ENCODE measurements at places on chromosomes 4 and X.

- no peak for DNase-seq
Measured at GRCh38 chrX:131626681-131627296, 82.9 kb downstream of the OR13H1 start.

DNA sequence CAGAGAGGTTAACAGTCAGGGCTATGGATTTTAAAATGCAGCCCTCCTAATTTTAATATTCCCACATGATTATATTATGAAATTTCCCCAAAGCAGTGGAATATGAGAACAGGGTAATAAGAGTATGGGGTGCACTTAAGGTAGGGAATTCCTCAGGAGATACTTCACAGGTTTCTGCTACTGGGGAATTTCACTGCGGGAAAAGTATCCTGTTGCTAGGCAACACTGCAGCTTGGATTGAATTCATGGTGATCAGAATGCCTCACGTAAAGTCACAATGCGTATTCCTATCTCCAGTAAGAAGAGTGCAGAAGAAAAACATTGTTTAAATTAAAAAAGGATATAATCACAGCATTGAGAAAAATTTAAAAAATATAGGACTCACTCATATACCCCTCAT lies 398.1 kb upstream of the RPS6KA3 start:
- DNase-seq, result no peak

DNA sequence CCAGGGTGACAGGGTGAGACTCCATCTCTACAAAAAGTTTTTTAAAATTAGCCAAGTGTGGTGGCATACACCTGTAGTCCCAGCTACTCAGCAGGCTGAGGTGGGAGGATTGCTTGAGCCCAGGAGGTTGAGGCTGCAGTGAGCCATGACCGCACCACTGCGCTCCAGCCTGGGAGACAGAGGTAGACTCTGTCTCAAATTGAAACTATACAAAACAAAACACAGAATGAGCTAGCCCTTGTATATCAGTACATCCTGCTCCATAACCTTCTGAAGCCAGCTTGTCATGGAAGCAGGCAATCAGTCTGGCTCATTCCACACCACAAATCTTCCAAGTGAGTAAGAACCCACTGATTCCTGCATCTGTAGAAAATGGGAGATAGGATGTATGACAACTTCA lies 49.0 kb downstream of the CD99L2 start:
- no peak for DNase-seq

DNA sequence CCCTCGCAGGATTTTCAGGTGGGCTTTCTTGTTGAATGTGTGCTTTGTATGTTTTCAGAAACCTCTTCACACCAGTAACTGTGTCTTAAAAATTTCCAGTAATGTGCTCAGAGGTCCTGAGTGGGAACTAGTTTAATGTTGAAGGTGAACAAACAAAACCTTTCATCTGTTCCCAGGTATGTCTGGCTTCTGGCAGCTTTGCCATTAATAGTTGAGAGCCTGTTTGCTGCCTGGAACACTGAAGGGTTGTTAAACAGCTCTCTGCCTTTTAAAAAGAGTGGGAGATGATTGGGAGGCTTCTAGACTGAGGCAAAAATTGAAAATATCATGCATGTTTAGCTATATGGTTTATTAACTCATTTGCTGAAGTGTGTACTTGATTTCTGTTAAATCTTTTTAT lies 161.2 kb upstream of the AGTR2 start:
- DNase-seq, result no peak

DNA sequence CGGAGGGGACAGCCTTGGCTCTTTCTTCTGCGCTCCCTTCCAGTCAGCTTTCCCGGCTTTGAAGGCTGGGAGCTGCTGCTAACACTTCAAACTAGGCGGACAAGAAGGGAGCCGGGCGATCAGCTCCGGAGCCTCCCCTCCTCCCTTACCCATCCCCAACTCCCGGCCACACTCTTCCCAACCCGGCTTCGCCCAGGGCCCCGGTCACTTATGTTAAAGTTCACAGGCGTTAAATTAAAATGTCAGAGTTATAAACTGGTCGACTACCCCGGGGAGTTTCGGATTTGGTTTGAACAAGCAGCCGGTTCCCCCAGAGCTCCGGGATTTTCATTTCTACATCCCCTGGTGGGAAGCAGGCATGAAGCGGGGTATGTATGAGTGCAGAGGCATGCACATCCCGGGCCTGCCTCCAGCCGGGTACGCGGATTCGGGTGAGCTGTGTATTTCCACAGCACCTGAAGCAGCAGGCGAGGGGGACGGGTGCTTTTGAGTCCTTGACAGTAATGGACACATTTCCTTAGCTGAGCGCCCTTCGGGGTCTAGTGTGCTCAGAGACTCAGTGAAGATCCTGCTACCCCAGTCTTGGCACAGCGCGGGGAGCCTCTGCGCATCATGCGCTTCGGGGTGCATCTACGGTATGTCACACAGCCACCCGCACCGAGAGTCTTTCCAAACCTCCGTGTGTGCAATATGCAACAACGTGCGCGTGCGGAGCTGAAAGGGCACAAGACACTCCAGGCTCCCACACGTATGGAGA lies 880 bp downstream of the UNC5C start:
- no peak for DNase-seq

DNA sequence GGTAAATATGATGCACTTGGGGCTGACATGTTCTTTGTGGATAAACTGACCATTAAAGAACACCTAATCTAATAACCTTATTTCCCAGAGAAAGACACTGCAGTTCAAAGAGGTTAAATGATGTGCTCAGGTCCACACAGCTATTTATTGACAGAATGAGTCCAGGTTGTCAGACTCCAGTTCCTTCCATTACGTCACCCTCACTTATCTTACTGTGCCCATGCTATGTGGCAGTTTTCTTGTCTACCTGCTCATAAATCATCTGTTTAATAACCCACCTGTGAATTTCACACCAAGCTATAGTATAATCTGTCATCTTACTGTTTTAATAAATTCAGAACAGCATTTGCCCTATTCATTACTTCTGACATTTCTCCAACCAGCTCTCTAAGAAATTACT lies 36.7 kb downstream of the QRFPR start:
- no peak for DNase-seq

- no peak for DNase-seq
Measured at GRCh38 chrX:30659421-30659820, 6.2 kb downstream of the GK start.

DNA sequence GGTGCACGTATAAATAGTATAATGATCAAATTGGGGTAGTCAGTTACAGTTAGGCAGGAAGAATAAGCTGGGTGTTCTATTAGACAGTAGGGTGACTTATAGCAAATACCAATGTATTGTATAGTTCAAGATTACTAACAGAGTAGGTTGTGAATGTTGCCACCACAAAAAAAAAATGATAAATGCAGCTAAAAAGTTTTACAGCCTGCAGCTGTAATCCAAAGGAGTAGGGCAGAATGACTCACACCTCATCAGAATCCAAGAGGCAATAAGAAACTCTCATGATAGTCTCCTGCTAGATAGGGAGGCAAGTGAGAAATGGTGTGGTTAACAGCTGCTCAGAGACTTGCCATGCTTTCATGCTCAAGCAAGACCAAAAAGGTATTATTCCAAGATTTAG lies 19.6 kb upstream of the TCEAL4 start:
- DNase-seq, result no peak

GRCh38 chr4:164485136-164485535 lies 268.8 kb upstream of the SMIM31 start:
- no peak for DNase-seq

DNA sequence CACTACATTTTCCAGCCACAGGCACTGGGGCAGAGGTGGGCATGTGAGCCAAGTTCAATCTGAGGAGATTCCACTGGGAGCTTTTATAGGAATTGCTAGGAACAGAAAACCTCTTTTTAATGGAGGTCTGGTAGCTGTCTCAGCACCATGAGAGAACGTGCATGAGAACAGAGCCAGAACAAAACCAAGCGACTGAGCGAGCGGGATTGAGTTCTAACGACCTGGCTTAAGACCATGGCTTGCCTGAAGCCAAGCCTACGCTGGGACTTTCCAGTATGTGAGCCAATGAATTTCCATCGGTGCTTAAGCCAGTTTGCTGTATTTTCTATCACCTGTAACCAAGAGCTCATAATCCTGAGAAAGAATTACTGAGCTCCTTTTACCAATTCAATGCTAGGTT lies 183.7 kb downstream of the NR3C2 start:
- no peak for DNase-seq

GRCh38 chr4:77669946-77670590 lies 64.4 kb downstream of the CXCL13 start:
- DNase-seq, result no peak

DNA sequence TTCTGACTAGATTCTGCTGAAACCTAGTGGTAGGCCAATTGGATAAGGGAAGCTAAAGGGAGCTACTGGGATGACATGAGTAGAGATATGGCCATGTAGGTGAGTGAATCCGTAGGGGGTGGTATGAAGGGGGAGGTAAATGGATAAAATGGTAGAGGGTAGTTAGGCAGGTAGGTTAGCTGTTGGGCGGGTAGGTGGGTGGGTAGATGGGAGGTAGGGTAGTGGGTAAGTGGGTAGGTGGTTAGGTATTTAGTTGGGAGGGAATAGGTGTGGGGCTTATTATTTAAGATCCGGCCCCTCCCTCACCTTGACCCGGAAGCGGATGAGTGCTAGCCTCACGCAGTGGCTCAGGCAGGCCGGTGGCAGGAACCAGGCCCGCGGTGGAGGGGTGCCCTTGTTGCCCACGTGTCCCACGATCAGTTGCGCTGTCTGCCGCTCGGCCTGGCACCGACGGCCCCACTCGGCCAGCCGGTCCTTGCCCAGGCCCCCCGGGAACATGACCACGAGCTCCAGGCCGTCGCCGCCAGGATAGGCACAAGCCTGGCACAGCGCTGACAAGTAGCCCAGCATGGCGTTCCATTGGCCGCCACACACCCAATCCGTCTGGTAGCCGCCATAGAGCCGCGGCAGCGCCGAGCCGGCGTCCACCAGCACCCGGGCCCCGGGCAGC lies 725 bp downstream of the FAM120C start:
- peak; percentile 61 for DNase-seq

GRCh38 chr4:8171984-8172924 lies 13.6 kb upstream of the ABLIM2 start:
- no peak for DNase-seq

DNA sequence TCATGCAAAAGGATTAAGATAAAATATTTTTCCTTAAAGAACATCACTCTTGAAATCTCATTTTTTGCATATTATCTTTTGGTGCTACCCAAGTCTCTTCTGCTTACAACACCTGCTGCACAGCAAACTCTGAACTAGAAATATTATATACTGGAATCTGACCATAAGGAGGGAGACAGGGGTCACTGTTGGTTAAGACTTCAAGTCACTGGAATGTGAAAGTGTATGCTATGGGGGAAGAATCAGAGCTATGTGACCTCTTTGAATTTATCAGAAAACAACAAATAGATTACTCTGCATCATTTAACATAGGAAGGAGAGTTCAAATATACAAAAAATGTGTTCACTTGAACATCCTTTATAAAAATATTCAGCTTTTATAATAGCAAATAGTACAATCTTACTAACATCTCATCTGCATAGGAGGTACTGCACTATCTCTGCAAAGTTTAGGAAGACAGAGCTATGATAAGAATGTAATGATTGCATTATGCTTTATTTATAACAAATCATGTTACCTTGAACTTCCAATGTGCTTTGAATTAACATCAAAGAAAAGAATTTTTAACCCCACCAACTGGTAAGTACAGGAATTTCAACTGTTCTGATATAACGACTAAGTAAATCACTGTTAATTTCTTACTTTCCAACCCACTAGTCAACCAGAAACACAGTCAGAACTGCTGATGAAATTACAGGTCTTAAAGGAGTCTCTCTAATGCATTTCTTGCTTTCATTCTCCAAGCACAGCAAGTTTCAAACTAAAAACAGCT lies 69.8 kb downstream of the ZNF827 start:
- no peak for DNase-seq

DNA sequence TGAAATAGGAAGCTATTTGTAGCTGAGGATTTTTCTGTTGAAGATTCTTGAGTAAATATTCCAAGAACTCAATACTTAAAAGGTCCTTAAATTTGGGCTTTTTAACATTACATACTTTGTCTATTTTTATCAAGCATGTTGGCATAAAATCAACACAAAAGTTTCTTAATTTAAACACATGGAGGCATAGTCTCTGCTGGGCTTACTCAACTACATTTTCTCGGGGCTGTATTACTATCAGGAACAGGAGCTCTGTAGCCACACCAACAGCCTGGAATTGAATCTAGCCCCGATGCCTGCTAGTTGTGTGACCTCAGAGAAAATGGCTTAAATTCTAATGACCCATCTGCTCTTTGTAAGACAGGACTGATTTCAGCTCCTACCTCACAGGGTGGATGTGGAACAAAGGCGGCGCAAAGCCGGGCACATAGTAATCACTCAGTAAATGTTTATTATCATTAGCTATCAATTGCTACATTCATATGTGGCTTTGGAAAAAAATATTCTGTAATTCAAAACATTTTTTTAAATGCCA lies 207.0 kb downstream of the NSUN7 start:
- no peak for DNase-seq

DNA sequence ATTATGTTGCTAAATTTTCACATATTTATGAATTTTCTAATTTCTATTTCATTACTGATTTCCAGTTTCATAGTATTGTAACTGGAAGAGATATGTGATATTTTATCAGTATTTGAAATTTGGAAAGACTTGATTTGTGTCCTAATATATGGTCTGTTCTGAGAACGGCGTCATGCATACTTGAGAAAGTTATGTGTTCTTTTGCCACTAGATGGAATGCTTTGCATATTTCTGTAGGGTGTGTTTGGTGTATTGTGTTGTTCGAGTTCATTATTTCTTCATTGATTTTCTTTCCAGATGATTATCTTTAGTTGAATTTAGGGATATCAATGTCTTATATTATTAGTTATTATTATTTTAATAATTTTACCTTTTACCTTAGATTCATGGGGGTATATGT lies 110.6 kb upstream of the ITM2A start:
- DNase-seq, result no peak

DNA sequence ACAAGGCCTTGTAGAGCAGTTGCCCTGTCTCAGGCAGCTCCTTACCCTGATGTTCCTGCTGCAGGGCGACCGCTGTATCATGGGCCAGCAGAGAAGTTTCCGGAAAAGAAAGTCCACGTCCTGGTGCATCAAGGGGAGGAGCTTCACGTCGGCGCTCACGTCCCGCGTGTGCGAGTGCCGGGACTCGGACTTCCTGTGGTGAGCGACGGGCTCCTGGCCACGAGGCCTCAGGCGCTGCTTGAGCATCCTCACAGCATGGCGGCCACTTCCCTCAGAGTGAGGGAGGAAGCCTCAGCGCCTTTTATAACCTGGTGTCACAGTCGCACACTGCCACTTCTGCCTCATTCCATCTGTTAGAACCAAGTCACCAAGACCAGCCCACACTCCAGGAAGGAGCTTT lies 225.5 kb downstream of the AFAP1 start:
- DNase-seq, result no peak

DNA sequence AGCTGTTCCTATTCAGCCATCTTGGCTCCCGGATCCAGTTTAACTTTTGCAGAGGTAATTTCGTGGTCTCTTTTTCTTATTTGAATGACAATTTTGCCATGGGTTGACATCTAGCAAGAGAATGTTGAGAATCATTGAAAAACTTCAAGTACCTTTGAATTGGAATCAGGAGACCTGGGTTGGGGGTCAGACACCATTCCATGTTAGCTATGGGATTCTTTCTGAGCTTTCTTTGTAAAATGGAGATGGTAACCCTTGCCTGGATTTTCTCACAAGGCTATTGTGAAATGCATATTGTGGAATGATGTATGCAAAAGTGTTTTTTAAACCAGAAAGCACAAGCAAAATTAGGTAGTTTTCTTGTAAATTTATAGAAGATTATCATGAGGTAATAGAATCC lies 79.1 kb upstream of the HAND2 start:
- no peak for DNase-seq

All from CD4-positive, alpha-beta T cell treated with Interleukin-6 at 100 ng/mL for 8 hours (primary cell).